ENCODE measurements at places on chromosomes 2 and 18.

GRCh38 chr18:22783662-22784076 lies 149.5 kb upstream of the RBBP8 start:
- no peak for DNase-seq

DNA sequence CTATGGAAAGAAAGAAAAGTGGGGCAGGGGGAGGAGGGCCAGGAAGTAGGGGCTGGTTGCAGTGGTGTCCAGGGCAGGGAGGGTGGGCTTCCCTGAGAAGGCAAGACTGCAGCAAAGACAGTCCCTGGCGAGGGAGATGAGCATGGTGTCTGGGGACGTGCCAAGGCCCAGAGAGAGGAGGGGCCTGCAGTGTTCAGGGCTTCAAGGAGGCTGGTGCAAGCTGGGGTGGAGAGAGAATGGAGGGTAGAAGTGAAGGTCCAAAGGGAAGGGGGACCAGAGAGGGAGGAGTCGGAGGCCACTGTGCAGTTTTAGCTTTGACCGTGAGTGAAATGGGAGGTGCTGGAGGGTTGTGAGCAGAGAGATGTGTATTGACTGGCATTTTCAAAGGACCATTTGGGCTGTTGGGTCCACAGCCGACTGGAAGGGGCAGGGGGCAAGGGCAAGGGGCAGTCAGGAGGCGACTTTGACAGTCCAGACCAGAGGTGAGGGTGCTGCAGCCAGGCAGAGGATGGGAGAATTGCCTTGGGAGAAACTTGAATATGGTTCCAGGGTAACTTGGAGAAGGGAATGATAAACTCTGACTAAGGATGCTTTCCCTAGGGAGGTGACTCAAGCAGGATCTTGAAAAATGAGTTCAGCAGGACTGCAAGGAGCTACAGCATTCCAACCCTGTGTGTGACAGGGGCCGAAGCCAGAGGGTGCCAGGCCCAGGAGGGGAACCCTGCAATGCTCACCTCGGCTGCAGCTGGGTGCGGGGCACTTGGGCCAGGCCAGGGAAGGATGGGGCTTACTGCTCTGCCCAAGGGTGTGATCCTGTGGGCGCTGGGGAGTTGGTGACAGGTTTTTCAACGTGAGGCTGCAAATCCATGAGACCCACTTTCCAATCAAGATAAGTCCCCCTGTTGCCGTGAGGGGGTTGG lies 177.1 kb upstream of the HAAO start:
- peak; percentile 90 for DNase-seq

DNA sequence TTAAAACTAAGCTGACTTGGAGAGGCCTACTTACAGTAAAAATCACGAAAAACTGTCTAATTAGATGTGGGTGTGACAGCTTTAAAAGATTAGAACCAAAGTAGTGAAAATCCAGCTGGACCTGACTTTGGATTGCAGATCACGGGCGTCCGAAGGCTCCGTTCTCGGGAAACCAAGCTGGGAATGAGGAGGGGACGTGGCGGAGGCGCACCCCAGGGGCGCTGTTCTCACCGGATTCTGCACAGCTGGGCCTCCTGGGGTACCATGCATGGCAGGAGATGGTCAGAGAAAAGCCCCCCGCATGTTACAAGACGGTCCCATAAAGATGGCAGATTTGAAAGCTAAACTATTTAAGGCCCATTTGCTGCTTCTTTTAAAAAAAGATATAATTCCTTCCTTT lies 5.0 kb upstream of the OTOS start:
- no peak for DNase-seq

DNA sequence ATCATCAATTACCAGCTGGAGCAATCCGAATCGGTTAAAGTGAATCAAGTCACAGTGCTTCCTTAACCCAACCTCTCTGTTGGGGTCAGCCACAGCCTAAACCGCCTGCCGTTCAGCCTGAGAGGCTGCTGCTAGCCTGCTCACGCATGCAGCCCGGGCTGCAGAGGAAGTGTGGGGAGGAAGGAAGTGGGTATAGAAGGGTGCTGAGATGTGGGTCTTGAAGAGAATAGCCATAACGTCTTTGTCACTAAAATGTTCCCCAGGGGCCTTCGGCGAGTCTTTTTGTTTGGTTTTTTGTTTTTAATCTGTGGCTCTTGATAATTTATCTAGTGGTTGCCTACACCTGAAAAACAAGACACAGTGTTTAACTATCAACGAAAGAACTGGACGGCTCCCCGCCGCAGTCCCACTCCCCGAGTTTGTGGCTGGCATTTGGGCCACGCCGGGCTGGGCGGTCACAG lies 496 bp upstream of the ITGA4 start:
- peak; percentile 21 for DNase-seq

GRCh38 chr2:84927275-84927627 lies 21.8 kb downstream of the TMSB10 start:
- no peak for DNase-seq

DNA sequence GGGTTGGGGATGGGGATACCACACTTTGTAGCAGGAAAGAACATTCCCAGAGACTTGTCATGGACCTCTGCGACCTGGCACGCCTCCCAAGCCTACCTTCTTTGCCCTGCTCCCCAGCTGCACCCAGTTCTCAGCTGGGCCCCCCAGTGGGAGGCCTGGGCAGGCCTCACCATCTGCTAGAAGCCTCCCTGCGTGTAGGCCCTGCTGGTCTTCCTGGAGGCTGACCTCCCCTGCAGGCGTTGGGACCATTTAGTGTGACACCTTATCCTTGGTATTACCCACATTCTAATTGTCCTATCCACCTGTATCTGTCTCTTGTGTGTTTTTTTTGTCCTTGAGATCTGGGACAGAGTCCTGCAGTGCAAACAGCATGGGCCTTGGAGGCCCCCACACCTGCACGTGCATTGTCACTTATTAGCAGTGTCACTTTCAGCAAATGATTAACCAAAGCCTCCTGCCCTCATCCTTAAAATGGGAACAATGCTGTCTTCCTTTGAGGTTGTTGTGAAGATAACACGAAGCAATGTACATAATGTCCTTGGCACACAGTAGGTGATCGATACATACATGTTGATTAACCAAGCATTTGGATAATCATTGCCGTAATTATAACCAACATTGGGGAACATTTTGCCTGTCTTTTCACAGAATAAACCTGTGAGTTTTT lies 77.2 kb downstream of the LIPG start:
- no peak for DNase-seq

GRCh38 chr2:240886023-240886565 lies 9.9 kb downstream of the MAB21L4 start:
- DNase-seq = no peak

GRCh38 chr2:200405599-200406298 lies 99.3 kb downstream of the SPATS2L start:
- DNase-seq = peak; percentile 71

GRCh38 chr2:156331572-156332283 lies 793 bp downstream of the NR4A2 start:
- peak; percentile 68 for DNase-seq

DNA sequence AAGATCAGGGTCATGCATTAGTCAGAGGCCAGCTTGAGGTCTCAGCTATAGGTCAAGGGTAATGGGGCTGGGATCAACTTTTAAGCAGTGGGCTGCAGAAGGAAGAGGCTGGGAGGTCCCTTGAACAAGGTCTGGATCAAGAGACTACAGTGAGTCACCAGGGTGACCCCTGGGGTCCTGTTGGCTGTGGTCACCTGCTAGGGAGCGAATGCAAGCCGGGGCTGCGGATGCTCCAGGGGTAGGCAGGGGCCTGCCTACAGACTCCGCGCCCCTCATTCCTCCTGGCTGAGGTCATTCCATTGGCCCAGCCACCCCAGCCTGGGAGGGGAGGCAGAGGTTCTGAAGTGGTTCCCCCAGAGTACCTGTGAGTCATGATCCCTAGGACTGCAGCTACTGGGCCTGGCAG lies 110.4 kb downstream of the CYP26B1 start:
- no peak for DNase-seq

- DNase-seq = no peak
Measured at GRCh38 chr2:74724496-74724895, 70.4 kb downstream of the SEMA4F start.

GRCh38 chr2:97656905-97657587 lies 6.8 kb downstream of the ACTR1B start:
- DNase-seq = no peak

- DNase-seq = no peak
Measured at GRCh38 chr18:8979258-8979988, 123.1 kb upstream of the NDUFV2 start.

DNA sequence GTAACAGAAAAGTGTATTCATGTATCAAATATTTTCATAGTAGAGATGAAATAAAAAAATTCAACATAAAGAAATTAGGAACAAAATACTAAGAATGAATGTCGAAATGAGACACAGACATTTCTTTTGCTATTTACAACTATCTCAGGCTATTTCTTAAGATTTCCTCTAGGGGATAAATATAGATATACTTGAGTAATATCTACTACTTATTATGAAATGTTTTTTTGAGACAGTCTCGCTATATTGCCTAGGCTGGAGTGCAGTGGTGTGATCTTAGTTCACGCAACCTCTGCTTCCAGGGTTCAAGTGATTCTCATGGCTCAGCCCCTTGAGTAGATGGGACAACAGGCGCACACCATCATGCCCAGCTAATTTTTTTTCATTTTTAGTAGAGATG lies 326.1 kb downstream of the RNF144A start:
- DNase-seq = no peak

DNA sequence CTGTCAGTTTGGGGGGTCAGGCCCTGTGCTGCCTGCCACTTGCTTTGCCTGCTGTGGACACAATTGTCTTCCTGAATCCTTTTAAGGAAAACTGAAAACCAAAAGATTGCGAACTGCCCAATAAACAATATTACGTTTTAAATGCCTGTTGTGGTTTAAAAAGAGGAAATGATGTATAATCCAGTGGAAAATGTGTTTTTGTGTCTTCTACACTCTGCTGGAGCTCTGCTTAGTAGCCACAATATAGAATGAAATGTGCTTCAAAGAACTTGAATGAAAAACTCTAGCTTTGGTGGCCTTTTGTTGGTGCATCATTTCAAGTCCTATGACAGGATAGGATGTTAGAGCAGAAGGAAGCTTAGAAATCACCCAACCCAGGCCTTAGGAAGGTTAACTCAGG lies 23.2 kb upstream of the CABYR start:
- DNase-seq = no peak

GRCh38 chr18:6414723-6415417 lies at the start of gene L3MBTL4:
Gene L3MBTL4 (minus strand): TSS chr18:6414911. CDS start chr18:6311625, 103,286 bp downstream.
- peak; percentile 23 for DNase-seq

DNA sequence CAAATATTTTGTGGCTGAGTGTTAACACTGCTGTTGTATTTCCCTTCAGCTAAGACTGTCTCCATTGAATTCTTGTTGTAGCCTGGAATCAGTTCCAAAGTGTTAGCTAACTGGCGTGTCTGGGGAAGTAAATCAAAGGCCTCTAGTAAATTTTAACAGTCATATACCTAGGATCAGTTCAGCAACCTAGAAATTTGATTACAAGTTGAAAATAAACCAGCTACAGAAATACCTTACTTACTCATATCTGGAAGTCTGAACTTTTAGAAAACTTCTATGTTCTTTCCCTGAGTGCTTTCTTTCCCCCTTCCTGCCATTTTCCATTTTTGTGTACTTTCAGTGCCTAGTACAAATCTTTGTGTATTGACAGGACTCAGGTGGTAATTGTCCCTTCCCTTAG lies 396.7 kb upstream of the DCC start:
- DNase-seq = no peak

- DNase-seq = no peak
Measured at GRCh38 chr2:1910592-1911246, 166.4 kb upstream of the PXDN start.

DNA sequence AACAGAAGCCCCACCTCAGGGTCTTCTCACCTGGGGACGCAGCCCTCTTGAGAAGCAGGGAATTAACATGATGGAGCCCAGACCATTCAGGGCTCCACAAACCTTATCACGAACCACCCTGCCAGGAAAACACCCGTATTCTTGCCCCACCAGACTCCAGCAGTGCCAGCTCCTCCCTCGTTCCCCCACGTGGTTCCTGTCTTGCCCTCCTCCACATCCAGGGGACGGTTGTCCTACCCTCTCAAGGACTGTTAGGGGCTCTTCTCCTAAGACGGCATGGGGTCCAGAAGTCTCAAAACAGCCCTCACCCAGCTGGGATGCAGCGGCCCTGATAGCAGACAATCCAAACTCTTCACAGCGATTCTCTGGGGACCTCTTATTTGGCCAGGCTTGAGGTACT lies 372.2 kb upstream of the HS6ST1 start:
- DNase-seq = no peak

DNA sequence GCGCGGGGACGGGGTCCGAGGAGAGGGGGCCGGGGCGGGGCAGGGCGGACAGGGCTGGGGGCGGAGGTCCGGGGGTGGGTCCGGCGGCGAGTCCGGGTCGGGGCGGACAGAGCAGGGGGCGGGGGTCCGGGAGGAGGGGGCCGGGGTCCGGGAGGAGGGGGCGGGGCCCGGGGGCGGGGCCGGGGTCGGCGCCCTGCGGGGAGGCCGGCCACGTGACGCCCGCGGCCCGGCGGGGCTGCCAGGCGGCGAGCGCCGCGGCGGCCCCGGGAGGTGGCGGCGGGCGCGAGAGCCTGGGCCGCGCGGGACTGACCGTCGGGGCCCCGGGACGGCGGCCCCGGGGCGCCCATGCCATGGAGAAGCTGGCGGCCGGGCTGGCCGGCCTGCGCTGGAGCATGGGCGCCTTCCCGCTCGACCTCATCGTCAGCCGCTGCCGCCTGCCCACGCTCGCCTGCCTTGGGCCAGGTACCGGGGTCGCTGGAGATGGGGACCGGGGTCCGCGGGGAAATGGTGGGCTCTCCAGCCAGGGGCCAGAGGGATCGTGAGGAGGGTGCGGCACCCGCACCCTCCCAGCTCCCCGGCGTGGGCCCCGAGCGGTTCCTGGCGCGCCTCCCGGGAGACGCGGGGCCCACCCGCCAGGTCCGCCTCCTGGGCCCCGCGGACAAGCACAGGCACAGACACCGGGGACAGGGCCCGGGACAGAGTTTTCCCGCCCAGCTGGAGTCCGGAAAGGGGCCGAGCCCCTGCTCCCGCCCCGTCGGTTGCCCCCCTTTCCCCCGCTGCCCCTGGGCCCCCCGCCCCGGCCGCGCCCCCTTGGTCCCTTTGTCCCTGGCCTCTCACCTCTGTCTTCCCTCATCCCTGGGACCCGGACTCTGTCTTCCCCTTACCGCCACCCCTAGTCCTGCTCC lies at the start of gene GAREM2:
Gene GAREM2, plus strand, starts transcription at position 218 of the 905 bp plus-strand sequence. Its CDS starts 133 bp downstream, at position 351.
- DNase-seq = peak; percentile 63

DNA sequence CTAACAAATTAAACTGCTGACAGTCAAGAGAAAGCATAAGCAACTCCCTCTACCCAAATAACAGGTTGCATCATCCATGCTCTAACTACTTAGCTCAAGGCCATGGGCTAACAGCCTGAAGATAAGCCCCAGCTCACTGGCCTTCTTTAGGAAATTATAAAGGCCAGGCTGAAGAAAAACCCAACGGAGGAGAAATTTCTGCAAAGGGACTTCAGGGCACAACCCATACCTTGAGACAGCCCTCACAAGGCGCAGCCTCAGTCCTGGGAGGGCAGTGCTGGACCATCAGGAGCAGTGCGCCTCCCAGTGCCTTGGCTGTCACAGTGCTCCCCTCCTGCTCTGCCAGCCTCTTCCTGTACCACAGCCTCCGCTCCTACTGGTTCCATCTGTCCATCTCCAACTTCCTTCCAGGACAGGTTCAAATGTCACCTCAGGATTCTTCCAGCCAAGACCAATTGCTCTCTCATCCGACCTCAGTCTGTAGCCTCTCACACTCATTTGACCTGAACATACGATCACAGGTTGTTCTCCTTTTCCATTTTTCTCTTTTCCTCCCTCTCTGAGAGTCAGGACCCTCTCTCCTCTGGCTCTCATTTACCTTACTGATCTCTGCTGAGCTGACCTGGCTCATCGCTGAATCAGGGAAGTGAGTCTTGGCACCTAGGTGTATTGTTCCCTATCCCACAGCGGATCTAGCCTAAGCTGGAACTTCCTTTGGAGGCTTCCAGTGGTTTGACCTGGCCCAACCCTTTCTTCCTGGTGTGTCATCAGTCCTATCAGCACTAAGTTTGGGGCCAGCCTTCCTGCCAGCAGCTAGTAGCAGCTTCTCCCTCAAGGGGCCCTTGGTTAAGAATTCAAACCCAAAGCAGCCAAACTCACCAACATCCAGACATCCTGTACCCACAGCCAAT lies 1.9 kb downstream of the MCFD2 start:
- DNase-seq = peak; percentile 63

Measured in GM03348 (cell line).